ENCODE measurements at places on chromosomes 3 and 15. TPM values are rescaled to one million over a fixed set of nuclear protein-coding genes. Genes with fewer than 3 reads are reported as not detected.
A peak's percentile ranks its signal among the peaks of the same experiment; 100 is the strongest.

- no peak for DNase-seq
These were observed 163.3 kb upstream of the MBNL1 start for GRCh38 chr3:152105446-152105845.

GRCh38 chr3:101010296-101010695, 17.1 kb upstream of the ABI3BP start:
- no peak for DNase-seq

- no peak for DNase-seq
These were observed 44.8 kb downstream of the ALDH1L1 start for GRCh38 chr3:126135406-126136076.

DNA sequence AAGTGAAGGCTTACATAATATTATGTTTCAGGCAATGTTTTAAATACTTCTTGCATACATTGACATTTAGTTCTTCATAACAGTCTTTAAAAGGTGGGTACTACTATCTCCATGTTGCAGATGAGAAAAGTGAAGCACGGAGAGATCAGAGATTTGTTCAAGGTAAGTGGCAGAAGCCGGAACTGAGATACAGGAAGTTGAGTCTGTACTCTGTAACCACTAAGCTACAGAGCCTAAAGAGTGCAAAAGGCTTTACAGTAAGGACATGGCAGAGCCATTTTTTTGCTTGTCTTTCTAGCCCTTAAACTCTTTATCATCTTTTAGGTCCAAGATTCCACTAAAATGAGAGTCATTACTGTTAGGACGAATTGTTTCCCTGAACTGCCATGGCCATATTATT, 186.5 kb upstream of the PEX5L start:
- no peak for DNase-seq

GRCh38 chr15:78407608-78408354, 30.2 kb upstream of the IREB2 start:
- DNase-seq, result no peak

- no peak for DNase-seq
These were observed 90.7 kb upstream of the GOLIM4 start for GRCh38 chr3:168186293-168186983.

DNA sequence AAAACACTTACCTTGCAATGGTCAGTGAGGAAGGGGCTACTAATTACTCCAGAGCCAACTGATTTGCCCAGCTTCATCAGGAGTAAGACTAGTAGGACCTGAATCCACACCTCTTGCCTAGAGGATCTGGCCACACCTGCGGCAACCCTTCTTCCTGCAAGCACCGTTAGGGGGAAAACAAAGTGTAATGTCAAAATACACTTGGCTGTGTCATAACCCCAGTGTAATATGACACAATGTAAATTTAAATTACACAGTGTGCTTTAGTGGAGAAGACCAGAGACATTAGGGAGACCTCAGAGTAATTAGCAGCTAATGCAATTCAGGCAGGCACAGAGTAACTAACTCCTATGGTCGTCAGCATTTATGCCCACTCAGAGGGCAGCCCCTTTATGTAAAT, 308.5 kb upstream of the ARRDC4 start:
- DNase-seq, result no peak

GRCh38 chr15:57747206-57747896, 40.8 kb downstream of the POLR2M start:
- DNase-seq, result no peak

- no peak for DNase-seq
These were observed 151.1 kb downstream of the SQOR start for GRCh38 chr15:45785897-45786296.

DNA sequence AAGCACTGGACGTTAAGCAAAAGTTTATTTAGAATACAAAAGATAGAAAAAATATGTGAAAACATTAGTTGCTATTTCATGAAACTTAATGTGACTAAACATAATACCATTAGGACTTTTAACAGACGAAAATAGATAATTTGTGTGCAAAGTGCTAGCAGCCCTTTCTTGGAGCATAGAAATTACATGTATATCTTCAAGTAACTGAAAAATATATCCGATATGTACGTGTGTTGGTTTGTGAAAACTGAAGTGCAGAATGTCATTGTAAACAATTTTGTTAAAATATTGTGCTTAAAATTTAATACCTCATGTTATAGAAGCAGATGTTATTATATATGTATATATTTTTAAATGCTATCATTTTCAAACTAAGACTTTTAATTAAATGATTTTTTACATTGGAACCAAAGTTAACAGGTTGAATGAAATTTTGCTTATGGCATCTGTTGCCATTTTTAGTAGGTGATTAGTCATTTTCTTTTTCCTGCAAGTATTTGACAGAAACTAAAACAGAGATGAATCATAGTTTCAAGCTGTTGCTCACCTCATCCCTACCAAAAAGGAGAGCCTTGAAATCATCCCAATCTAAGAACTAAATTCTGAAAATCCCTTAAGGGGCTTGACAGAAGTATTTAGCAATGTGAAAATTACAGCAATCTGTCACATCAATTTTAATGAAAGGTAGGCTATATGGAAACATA, 334.8 kb downstream of the NAALADL2 start:
- DNase-seq, result no peak

GRCh38 chr3:21624524-21624923, 126.5 kb downstream of the ZNF385D start:
- no peak for DNase-seq

DNA sequence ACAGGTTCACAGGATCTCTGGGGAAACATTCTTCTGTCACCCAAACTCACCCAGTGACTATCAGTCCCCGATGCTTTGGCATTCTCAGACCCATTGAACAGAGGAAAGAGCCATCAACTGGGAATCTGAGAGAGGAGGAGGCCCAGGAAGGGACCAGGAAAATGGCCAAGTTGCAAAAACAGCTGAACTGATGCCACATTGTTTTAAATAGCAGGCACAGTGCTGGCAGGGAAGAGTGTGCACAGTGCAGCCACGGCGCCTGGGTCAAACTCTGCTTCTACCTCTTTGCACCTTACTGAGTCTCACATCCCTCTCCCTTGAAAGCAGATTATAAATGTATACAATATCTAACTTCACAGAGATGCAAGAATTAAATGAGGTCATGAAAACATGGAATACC, 66.4 kb downstream of the SRGAP3 start:
- peak; percentile 53 for DNase-seq

DNA sequence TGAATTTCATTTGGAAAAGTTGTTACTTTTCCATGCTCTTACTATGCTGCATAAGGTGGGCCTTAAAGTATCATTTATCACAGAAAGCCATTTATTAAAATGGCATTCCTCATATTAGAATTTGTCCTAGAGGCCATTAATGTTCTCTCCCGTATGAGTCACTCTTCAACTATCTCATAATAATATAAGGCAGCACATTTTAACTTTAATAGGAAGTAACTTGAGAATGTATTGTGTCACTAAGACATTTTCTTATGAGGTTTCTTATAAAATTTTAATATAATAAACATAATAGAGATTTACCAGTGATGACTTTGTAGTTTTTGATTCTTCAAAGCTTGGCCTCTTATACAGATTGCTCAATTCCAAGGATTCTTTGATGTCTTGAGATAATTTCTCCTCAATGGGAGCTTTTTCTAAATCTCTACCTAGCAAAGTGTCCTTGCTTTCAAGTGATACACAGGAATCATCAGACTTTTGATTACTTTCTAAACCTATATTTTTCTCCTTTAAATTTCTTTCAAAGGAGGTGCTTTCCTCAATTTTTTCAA, 74.7 kb downstream of the ZBBX start:
- DNase-seq, result no peak

- no peak for DNase-seq
These were observed 8.0 kb upstream of the ZNF501 start for GRCh38 chr3:44721231-44722102.

DNA sequence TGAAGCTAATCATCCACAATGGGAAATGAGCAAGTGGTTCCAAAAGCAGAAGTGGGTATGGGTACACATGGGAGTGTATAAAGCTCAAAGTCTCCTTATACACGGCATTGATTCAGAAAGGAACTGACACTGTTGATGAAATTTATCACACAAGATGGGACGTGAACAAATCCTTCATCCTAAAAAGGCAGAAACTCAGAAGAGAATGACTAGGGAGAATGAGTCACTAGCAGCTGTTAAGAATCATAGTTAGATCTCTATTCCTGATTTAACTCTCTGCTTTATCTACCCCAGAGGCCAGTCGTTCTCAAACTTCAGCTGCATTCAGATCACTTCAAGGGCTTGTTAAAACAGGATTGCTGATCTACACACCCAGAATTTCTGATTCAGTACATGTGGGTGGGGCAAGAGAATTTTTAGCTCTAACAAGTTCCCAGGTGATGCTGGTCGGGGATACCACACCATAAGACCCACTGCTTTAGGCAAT, 97.7 kb upstream of the PHLDB2 start:
- no peak for DNase-seq

DNA sequence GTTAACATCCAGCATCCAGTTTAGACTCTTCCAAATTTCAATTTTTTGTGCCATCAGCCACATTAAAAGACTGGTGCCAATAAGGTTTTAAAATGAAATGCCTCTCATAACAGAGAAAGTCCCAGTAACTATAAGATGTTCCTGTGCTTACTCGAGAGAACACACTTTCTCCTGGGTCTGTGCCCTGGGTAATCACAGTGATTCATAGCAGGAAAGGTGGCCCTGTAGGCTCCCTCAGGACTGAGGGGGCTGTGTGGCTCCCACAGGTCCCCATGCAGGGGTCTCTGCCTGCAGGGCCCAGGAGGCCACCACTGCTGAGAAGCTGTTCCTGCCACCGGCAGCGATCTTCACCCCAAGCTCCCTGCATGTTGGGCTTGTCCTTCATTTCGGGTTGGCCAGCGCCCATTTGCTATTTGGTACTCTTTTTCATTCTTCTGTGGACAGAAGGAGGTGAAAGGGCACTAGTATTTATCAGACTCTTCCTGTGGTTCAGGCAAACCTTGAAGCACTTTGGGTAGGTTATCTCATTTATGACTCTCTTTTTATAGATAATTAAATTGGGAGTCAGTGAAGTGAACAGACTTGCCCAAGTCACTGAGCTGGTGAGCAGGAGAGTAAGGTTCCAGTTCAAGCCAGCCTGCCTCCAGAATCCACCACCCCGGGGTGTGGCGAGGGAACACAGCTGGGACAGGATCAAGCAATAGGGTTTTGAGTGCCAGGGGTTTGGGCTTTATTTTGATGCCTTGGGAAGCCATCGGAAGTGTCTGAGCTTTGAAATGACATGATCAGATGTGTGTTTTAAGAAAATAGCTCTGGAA, 44.2 kb upstream of the PLXNA1 start:
- no peak for DNase-seq

DNA sequence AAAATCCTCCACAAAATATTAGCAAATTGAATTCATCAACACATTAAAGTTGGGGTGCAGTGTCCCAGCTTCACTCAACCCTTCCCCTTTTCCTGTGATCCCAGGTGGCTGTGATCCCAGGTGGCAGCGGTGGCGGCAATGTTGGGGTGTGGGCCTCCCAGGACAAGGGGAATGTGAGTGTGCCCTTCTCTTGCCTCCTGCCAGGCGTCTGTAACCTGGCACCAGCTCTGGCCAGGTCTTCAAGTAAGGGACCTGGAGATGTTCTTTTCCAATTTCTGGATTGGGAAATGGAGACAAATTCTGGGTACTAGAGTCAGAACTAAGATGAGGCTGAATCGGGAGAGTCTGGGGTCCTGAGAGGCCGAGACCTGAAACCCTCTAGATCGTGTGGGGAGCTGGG, 20.1 kb downstream of the GOLGA6A start:
- no peak for DNase-seq

- no peak for DNase-seq
These were observed 12.3 kb upstream of the PDZRN3 start for GRCh38 chr3:73637042-73637441.

GRCh38 chr3:15645740-15646501, 44.4 kb downstream of the BTD start:
- DNase-seq, result no peak

DNA sequence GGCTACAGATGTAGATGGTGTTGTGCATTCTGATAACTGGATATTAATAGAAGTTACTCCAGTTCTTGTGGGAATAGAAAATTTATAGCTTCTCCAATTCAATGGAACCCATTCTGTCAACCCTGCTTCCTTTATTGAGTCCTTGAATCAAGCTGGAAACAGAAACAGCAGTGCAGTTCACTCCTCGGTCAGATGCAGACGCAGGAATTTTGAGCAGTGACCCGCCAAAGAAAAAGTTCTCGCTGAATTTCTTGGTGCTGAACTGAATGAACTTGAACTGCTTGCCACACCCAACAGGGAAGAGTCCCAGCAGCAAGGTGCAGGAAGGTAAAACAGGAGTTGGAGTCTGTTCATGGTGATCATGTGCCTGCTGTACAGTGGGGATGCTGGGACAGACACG, 10.3 kb downstream of the HRH1 start:
- no peak for DNase-seq

- DNase-seq, result no peak
These were observed 29.2 kb downstream of the STT3B start for GRCh38 chr3:31561891-31562290.

DNA sequence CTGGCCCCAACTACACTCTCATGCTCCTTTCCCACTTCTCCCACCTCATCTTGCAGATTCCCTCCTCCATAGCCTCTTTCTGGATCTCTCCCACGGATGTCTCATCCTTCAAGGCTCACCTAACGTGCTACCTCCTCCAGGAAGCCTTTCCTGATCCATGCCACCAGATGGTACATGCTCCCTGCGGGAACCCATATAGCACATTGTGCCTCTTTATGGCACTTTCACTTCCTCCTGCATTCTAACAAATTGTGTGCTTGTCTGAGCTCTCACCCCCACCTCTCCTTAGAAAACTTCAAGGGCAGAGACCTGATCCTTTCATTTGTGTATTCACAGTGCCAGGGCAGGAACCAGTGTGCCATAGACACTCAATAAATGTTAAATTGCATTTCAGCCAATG, 63.0 kb downstream of the HES1 start:
- no peak for DNase-seq

GRCh38 chr15:42356851-42357250, 2.5 kb upstream of the CAPN3 start:
- DNase-seq, result no peak

DNA sequence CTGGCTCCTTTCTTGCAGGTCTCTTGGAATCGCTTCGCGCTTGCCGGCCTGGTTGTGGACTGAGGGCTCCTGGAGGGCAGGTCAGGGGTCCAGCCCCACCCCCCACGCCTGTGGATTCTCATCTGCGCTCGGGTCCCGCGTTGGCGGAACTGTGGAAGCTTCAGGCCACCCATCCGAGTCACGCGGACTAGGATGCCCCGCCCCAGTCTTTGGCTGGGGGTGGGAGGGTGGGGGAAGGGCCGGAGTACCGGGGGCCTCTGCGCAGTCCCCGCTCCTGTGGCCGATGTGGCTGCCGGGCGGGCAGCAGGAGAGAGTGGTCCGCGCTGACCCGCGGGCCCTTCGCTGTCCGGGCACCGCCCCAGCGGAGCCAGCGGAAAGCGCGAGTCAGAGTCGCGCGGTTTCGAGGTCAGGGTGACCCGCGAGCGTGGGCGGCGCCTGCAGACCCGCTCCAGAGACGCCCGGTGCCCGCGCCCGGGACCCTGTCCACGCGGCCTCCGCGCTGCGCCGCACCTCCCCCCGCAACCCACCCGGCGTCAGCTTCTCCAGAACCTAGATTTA, 114.2 kb downstream of the KLF13 start:
- DNase-seq, result peak; percentile 81

The SMAD3 gene
- 16.7 TPM for total RNA-seq

The TGM4 gene
- not detected for total RNA-seq

The ALPK3 gene
- 118 TPM for total RNA-seq

The MCTP2 gene
- total RNA-seq, result 2.1 TPM

The UTS2B gene
- total RNA-seq, result 0.42 TPM

The NLGN1 gene
- total RNA-seq, result 10.5 TPM

The PIGZ gene
- 2.8 TPM for total RNA-seq

The CLDN18 gene
- not detected for total RNA-seq

The NR2F2 gene
- total RNA-seq, result 18.0 TPM

The ROBO2 gene
- total RNA-seq, result 0.17 TPM

The AGBL1 gene
- total RNA-seq, result not detected

The LRRC2 gene
- total RNA-seq, result 122 TPM

The GRIP2 gene
- 37.0 TPM for total RNA-seq
